Right ventricle myocardium inferior (tissue), 1 donor: ENCODE measurements at places on chromosomes 13 and 19. TPM values are rescaled to one million over a fixed set of nuclear protein-coding genes. Genes with fewer than 3 reads are reported as not detected.

DNA sequence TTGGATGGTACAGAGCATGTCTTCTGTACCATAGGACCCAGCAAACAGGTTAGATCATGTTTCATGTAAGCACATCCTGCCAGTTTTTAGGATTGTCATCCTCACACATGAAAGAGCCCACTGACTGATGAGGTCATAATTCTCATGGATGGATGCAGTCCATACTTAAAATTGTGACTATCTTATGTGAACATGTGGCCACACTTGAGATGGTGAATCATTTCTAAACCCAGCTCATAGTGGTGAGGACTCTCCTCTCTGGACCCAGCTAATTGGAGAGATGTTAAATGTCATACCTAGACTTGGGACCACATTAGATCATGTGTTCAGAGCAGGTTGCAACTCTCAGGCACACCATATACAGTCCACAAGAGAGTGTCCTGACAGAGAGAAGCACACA, 24.8 kb upstream of the ZNF254 start:
- DNase-seq: no peak

DNA sequence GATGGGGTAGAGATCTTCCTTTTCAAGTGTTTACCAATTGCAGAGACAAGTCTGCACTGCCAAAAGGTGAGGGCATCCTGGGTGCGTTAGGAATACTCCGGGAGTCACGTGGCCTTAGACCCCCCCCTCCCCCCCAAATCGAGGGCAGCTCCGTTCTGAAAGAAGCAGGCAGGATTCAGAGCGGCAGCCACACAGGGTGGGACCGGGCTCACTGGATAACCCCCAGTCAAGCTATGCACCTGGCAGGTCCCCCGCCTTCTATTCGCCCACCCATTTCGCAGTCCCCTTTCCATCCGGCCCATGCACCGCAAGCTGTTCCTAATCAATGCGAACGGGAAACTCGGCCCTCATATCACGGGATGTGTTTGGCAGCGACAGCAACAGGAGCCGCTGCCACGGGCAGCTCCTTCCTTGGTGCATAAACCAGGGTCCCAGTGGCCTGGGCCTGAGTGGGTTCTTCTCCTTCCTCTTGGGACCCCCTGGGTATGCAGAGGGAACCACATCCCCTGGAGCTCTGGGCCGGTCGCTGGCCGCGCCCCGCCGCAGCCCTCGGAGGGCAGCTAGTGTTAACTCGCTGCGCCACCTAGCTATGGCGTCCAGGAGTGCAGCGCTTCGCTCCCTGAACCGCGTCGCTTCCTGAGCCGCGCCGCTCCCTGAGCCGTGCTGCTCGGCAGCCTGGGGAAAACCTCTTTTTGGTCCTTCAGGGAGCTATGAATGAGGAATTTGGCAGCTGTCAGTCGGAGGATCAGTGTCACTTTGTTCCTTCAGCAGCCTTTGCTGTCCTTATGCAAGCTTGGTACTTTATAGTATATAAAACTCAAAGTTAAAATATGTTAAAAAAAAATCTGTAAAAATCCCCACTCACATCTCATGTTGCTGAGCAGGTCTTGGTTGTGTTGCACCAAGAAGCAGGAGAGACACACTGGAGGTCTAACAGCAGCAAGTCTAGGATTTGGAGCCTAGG, 41.4 kb downstream of the LYL1 start:
- DNase-seq: peak; percentile 93

- DNase-seq: no peak
Observed at GRCh38 chr19:36685835-36686234, 1.6 kb upstream of the ZNF567 start.

DNA sequence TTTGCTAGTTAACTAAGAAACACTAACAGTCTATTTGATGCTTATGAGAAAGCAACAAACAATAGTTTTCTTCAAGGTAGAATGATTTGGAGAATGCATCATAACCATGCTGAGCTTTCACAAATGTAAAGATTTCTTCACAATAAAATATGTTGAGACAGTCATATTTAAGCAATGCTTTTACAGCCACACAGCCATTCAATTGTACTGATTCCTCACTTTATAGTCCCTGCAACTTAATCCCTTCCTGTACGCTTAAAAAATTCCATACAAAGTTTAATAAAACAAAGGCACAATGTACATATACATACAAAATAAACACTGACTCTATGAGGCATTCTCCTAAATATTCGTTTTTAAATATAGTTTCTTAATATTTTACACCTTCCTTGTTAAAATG, 4.7 kb upstream of the ACOD1 start:
- DNase-seq: no peak

GRCh38 chr13:111659219-111659775, 338.9 kb downstream of the TEX29 start:
- DNase-seq: no peak

DNA sequence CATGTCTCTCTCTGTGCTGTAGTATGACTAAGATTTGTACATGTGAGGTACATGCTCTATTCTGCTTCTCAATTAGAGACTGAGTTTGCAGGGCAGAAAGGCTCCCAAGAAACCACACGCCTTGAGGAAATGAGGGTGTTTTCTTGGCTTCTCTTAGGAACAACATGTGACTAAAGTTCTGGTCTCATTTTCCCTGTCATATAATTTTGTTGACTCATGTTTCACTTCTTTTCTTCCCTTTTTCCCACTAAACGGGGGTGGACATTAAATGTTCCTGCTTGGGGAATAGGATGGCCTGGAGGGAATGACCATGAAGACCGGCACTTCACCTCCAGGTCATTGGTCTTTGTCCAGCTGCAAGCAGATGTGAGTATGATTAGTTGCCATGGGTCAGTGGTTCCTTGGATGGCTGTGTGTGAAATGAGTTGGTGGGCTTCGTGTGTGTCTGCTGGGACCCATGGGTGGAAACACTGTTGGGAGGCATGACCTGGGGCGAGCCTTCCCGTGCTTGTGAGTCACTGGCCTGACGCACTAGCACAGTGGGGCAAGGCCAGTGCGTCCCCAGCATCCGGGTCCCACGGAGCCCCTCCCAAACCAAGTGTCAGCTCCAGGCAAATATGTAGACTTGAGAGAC, 56.6 kb downstream of the COL4A1 start:
- peak; percentile 79 for DNase-seq

DNA sequence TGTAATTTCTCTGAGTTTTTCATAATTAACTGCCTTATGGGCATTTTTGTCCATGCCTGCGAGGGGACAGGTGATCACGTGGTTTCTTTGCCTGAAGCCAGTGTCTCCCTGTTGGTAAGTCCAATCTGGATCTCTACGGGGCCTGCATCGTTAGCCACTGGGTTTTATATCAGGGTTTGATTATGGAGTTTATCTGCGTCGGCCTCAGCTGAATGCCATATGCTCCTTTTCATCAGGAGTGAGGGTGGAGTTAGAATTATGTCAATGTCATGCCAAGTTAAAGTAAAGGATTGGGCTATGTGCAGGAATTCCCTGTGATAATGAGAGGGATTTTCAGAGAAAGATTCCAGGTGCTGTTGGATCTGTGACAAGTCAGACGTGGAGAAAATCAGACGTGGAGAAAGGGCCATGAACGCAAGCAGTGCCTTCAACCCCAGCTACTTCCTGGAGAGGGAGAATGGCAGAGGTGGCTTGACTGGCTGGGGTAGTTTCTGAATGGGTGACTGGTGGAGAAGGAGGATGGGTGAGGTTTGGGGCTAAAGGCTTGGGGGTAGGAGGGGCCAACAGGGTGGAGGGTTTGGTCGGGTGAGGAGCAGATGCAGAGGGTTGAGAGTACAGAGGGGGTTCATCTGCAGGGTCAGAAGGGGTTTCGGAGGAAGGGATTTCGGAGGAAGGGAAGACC, 24.3 kb downstream of the TMEM255B start:
- no peak for DNase-seq

GRCh38 chr13:30493658-30494381, 28.1 kb upstream of the HMGB1 start:
- no peak for DNase-seq

- no peak for DNase-seq
Observed at GRCh38 chr13:95740979-95741320, 64.0 kb downstream of the DNAJC3 start.

GRCh38 chr13:75092143-75092542, 389.8 kb downstream of the TBC1D4 start:
- no peak for DNase-seq

DNA sequence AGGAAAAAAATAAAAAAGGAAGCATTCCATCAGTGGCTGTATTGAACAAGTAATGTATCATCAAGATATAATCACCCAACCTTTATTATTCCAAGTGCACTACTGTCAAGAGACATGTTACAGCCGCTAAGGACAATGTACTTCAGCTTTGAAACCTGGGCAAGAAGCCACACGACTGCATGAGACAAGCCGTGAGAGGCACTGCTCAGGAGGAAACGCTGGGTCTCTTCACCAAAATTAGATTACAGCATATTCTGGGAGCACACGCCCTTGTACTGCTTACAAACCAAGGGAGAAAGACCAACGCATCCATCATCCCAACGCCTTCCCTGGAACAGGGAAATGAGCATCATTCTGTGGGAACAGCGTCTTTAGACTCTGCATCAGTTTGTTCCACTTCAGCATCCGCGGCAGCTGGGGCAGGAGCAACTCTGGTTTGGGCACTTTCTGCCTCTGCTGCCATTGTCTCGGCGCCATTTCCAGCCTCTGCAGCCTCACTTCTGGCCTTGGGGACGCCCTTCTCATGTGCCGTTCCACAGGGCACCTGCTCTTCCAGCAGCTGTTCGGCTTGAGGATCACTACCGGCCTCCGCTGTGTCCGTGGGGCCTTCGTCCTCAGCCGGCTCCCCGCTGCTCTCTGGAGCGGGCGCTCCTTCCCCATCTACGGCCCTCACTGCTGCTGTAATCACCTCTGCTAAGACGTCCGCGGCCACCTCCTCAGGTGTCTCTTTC, 22.4 kb upstream of the BRD4 start:
- no peak for DNase-seq

- no peak for DNase-seq
Observed at GRCh38 chr19:18418483-18419194, 559 bp upstream of the SSBP4 start.

The ZNF625 gene
- 5.0 TPM for total RNA-seq

The PPP2R1A gene
- 338 TPM for total RNA-seq

The LILRA2 gene
- 3.1 TPM for total RNA-seq

The ZNF730 gene
- 0.11 TPM for total RNA-seq

The OR4F17 gene
- total RNA-seq: not detected

The NKG7 gene
- total RNA-seq: 3.5 TPM

The MAMSTR gene
- 4.2 TPM for total RNA-seq

The TMC4 gene
- total RNA-seq: 0.97 TPM
